ENCODE measurements at places on chromosomes 7 and 10.

DNA sequence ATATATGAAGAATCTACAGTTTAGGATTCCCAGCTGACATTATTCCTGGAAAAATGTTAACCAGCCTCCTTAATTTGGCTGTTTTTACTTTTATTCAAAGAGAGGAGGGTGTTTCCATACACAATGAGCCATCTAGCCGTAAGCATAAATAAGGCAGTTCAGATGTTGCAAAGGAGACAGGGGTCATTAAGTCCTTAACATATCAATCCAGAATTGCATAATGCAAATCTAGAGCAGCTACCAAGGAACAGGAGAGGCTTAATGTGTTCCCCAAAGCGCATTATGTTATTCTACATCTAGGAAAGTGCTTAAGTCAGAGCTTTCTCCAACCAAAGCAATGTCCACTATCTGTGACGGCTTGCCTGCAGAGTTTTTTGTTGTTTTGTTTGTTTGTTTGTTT, 32.4 kb upstream of the TCF7L2 start:
- no peak for DNase-seq

- DNase-seq: no peak
Observed at GRCh38 chr7:31707089-31707488, 20.1 kb downstream of the PPP1R17 start.

DNA sequence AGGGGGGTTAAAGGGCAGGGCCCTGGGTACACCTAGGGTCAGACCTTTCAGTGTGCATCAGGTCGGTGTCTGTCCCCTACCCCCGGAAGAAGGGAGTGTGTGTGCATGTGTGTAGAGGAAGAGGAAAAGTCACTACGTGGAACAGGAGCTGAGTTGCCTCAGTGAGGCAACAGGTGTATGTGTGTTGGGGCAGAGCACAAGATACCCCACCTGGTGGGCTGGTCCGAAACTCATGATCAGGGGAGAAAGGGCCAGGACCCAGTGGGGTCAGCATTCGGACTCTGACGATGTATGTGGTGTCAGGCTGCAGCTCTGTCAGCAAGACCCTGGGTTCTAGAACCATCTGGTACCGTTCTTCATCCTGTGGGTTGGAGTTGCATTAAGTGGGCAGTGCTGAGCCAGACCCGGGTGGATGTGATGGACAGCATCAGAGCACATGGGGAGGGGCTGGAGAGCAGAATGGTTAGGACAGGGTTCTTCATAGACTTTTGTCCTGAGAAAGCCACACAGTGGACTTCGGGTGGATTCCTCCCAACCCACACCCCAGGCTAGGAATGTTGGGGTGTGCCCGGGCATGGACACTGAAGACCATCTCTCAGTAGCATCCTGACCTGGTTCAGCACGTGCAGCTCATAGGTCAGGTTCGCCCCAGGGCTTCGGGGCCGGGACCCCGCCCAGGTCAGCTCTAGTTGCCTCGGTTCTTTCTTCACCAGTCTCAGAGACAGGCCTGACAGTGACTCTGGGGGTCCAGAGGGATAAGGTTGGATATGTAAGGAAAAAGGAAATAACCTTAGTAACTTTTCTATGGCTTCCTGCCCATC, 10.7 kb downstream of the EPHA1 start:
- DNase-seq: no peak

DNA sequence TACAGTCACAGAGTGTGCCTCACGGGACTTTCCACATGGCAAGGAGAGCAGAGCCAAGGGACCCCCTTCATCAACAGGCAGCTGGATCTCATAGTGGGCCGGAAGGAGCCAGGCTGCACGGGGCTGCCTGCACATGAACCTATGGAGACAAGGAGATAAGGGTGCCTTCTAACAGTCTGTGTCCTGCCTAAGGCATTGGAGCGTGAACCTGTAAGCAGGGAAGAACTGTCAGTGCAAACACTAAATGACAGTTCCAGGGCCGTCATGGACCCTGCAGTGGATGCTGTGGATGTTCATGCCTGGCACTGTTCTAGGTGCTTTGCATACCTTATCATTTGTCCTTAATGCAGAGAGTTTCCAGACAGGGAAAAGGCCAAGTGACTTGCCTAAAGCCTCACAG, 85.9 kb downstream of the WIPF3 start:
- DNase-seq: no peak

GRCh38 chr10:95236068-95236903, 42.2 kb downstream of the ACSM6 start:
- DNase-seq: no peak

DNA sequence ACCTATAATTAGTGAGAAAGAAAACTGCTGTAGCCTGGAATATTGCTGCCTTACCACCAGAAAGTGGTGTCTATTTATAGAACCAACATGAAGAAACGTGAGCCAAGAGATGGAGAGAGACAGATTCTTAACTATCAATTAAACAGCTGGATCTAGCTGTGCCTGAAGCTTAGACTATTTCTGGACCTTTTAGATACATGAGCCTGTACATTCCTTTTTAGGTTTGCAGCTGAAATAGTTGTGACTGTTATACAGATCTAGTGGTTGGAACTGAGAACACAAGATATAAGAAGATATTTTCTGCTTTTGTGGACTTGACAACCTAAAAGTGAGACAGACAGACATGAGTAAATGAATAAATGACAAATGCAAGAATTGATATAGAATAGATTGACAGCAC, 73.4 kb downstream of the CDK14 start:
- DNase-seq: no peak

- DNase-seq: no peak
Observed at GRCh38 chr10:70992436-70992835, 104.1 kb upstream of the PCBD1 start.

DNA sequence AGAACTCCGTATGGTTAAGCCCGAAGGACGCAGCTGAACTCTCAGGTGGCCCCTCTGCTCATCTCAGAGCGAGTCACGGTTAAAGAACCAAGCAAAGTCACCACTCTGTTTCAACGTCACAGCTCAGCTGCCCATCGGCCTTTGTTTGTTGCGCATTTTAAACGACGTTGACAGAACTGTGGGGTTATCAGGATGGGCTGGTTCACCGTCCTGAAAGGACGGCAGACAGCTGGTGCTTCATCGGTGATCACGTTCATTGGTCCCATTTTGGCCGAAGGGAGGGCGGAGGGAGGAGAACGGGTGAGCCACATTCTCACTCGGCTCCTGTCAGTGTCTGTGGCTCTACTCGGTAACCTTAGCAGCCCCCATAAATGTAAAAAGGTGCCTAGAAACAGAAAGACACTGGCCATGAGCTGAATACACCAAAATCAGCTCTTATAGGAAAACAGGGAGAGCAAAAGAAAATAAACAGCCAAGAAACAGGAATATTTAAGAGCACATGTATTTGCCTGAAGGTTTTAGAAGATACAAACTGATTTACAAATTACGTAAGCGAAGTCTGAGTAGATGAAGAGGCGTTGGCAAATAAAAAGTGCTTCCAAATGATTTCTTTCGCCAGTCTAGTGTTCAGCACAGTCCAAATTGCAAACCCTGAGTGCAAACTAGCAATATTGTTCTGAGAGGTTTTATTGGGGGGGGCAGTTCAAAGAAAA, 8.4 kb downstream of the PRKAG2 start:
- DNase-seq: no peak

DNA sequence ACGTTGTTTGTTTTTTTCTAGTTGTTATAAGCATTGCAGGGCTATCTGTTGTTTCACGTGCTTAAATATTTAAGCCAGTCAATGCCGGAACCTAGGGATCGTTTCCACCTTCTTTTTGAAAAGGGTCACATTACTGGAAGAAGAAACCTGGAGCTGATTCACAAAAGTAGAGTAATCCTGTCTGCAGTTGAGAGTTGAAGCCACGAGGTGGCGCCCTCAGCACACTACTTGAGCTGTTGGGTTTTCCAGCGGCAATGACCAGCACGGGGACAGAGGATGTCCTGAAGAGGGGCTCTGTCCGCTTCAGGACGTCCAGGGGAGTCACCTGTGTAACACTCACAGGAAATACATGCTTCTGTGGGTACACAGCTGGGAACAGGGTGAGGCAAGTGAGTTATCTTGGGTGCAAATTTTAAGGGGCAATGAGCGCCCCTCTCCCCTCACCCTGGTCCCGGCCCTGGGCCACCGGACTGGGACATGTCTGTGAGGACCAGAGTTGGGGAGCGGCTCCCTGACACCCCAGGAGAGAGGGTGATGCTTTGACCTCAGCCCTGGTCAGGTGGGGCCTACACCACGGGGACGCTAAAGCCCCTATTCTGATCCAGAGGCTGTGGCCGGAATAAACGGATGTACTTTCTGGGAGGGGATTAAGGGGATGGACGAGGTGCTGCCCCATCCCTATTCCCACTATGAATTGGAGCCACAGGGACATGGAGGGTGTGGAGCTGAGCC, 26.3 kb upstream of the WDFY4 start:
- DNase-seq: no peak

DNA sequence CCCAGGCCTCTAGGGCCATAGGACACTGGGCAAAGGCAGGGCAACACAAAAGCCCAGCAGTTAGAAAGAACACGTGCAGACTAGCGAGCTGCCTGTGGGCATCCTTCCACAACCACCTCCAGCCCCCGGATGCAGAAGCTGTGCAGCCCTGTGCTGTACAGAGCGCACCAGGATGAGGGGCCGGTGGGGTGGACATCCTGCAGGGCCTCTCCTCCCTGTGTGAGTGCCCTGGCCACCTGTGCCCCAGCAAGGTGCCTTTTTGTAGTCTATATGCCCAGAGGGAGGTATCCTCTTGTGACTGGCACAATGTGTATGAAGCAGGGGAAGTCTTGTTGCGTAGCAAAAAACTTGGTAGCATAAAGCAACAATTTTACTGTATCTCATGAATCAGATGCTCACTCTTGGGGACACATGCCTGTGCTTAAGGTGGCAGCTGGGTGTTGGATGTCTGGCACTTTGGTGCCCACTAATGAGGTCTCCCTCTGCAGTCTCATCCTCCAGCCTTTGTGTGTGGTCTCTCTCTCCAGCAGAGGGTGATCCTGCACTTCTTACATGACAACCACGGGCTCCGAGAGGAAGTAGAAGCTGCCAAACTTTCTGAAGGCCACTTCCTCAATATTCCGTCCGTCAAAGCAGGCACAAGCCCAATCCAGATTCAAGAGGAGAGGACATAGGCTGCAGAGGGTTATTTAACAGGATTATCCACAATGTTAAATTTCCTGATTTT, 8.7 kb downstream of the NCAPG2 start:
- DNase-seq: peak; percentile 23

- no peak for DNase-seq
Observed at GRCh38 chr7:50095634-50096033, 2.6 kb upstream of the ZPBP start.

GRCh38 chr7:44321796-44322195, 3.6 kb downstream of the CAMK2B start:
- no peak for DNase-seq

DNA sequence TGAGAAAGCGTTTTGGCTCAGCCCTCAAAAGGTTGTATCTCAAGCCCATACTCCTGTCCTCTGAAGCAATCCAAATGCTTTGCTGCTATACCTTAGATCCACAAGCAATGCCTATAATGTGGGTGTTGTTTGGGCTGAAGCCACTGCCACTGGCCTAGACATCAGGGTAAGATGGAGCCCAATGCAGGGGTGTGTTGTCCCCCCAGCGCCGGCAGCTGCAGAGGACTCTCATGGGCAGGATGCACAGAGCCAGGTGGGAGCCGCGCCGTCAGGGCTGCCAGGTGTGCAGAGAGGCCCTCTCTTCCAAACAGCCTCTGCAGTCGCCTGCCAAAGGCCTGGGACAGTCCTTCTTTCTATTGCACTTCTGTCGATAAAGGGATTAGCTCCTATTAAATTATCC, 205.2 kb upstream of the SHH start:
- DNase-seq: no peak

DNA sequence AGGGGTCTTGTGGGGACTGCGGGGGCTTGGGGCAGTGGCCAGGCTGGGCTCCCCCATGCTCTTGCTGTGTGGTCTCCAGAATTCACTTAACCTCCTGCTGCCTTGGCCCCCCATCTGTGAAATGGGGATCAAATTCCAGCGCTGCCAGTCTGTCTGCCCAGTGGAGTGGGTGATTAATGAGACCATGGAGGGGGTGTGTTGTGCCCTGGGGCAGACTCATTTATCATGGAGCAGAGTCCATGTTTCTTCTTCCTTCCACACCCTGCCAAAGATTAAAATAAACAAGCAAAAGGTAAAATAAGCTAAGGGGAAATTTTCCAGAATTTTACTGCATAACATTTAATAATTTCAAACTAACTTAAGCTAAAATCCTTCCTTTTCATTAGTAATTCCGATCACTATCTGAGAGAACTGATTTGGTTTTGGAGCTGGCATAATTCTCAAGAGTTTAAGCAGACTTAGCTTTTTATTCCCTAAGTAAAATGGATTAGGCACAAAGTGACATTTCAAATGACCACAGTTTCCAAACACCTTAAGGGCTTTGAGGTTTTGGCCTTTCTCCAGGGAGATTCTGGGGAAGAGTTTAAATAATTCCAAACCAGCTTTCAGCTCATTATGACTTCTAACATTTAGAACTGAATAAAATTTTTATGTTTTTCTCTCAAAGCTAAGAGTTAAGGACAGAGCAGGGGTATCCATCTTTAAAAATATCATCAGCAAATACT, 211.9 kb downstream of the CXCL12 start:
- no peak for DNase-seq

DNA sequence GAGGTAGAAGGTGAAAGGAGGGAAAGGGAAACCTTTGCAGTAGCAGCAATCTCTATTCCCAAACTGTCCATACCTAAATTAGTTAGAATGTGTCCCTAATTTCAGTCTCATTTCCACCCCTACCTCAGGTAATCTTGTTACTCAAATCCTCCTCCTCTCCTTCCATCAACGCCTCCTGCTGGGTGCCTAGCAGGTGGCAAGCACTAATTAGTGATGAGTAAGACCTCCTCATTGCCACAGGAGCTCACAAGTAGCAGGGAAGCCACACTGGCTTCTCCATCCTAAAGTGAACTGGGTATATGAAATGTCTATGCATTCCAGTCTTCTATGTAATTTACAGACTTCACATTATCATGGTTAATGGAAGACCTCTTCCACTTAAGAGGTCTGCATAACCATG, 25.7 kb upstream of the FAM133B start:
- no peak for DNase-seq

DNA sequence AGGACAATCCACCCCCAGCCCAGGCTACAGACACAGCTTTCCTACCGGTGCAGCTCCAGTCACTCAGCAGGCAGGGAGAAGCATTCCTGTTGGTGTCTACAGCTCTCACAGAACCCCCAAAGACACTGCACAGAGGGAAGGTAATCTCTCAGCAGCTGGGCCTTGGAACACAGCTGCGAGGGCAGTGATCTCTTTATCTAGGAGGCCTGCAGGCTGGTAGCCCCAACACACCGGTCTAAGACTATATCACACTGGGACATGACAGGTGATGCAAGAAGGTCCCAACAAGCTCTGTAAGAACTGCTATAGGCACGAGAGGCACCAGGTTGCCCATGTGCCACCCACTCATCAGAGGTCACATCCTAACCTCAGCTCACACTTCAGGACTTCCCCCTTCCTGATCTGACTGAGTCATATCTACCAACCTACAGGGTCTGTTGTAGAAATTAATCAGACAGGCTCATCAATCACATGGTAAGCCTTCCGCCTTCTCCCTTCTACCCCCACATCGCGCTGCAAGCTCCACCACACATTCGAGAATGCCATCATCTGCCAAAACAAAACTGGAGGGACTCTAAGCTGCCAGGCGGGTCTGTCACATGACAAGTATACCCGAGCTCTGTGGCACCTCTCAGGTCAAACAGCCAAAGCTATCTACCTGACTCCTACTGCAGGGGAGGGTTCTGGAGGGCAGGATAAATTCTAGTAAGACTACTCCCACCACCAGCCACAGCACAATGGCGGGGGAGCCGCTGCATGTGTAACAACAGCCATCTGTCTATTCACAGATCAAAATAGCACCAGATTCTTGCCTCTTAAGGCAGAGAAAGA, 26.1 kb downstream of the FAM53B start:
- DNase-seq: peak; percentile 74

- no peak for DNase-seq
Observed at GRCh38 chr7:4100691-4101090, 581.4 kb upstream of the FOXK1 start.
